ENCODE measurements at places on chromosomes 7 and 10.

DNA sequence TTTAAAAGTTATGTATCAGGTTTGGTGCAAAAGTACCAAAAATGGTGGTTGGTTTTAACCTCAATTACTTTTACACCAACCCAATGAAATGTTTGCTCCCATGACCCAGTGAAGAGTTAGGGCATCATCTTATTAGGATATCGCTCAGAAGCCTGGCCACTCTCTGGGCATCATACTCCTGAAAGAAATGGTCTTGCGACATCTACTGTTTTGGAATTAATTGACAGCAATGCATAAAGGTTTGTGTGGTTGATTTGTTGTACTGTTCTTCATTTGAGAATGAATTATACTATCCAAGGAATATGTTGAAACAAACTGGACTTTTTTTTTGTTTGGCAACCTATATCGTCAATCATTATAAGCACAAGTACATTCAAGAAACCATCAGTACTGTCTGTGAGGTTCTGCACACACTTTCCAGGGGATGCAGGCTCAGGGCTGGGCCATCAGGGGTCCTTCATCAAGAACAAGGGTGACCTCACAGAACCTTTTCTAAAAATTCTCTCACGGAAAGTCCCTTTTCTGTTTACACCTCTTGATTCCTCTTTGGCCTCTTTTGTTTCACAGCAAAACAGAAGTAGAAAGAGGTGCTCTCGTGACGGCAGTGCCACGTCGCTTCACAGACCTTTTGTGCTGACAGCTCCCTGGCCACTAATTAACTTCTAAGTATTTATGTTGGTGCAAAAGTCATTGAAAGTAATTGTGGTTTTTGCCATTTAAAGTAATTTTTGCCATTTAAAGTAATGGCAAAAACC lies 117.2 kb upstream of the KLF6 start:
- no peak for DNase-seq

DNA sequence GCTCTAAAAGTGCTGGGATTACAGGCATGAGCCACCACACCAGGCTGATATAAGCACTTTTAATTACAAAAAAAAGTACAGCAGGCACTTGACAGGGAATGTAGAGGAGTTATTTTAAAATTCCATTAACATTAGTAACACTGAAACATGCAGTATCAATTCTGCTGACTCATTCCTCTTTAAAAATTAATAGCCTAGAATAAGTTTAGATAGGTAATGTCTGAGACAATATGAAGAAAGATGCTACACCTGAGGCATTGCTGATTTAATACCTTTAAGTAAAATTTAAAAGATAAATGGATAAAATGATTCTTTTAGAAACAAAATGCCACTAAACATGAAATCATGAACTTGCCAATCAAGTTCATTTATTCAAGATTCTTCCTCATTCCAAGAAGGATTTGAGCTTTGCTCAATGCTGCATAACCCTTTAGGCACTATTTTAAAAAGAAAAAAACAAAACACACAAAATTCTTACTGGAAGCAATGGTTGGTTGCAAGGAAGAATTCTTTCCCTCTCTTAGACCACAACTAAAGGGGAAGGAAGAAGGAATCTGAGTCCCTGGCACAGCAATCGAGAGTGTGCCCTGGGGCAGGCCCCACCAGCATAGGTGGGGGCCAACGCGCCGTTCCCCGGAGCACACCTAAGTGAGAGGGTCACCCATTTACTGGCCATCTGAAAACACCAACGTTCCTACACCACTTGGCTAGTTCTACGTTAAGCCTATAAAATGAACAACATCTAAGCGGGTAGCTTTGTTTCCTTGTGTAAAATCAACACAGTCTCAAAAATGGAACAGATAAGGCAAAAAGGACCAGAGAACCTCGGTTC lies 26.6 kb downstream of the ESYT2 start:
- DNase-seq: no peak

GRCh38 chr10:17756557-17757217 lies 4.7 kb downstream of the TMEM236 start:
- DNase-seq: no peak

DNA sequence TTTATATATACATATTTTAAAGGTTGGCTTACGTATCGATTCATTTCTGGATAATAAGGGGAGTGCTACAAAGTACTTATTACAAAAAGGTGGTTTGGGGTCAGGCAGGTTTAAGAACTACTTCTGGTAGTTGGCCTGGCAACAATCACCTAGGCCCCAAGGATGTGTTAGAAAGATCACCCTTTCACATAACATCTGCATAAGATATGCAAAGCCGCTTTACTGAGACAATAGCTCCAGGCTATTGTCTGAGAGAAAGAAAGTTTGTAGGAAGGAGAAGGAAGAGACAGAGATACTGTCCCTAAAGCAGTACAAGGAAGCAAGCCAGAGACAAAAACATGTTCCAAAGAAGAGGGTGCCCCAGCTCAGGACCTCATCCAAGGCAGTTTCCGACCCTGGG lies 6.2 kb downstream of the PAXIP1 start:
- DNase-seq: no peak

GRCh38 chr7:55350281-55350680 lies 14.9 kb upstream of the LANCL2 start:
- no peak for DNase-seq

DNA sequence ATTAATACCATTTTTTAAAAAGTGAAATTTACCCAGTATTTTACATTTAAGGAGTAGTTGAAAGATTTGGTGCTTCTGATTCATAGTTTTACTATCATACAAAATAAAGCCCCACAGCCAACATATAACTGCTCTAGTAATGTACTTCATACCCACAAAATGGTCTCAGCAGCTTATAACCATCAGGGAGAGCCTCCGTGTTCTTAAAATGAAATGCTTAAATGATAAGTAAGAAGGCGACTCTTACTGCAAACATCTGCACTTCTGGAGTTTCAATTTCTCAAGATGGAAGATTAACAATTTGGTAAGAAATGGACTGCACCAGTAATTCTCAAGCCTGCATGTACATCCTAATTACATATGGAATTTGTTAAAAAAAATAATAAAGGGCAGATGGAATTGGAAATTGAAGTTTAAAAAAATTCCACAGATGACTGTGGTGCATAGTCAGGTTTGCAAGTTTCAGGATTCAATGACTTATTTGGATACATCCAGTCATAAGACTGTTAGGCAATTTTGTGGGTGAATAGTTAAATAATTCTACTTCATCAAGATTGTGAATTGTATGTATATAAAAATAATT lies 461.0 kb downstream of the KIF20B start:
- no peak for DNase-seq

DNA sequence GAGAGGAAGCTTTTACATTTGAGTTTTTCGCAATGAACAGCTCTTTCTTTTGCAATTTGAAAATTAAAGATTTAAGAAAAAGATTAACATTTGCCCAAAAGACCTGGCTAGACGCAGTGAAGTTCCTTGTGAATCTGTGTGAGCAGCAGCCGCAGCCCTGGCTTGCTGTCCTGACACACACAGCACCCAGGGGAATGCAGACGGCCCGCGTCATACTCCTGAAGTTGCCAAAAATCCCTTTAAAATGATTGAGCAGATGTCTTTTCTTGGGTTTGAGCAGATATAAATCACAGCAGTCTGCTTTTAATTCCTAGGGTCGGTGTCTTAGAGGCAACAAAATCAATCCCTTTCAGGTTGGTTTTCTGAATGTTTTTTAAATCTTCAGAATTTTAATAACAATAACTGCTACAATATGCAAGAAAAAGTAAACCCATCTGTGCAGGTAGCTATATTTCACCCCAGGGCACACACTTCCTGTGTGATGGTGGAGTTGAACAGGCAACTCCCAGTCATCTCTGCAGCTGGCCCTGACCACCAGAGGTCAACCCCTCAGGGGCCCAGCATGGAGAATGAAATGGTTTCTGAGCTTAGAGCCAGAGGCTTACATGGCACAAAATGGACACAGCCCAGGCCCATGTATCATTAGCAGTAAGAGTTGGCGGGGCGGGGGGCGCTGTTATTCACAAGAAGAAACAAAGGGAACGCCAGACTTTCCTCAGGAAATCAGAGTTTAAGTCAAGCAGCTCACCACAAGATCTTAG lies 32.2 kb upstream of the TRIL start:
- DNase-seq: peak; percentile 96

GRCh38 chr7:381211-382042 lies 91.5 kb downstream of the FOXL3 start:
- no peak for DNase-seq

GRCh38 chr10:4215963-4216575 lies 431.1 kb upstream of the KLF6 start:
- DNase-seq: no peak

DNA sequence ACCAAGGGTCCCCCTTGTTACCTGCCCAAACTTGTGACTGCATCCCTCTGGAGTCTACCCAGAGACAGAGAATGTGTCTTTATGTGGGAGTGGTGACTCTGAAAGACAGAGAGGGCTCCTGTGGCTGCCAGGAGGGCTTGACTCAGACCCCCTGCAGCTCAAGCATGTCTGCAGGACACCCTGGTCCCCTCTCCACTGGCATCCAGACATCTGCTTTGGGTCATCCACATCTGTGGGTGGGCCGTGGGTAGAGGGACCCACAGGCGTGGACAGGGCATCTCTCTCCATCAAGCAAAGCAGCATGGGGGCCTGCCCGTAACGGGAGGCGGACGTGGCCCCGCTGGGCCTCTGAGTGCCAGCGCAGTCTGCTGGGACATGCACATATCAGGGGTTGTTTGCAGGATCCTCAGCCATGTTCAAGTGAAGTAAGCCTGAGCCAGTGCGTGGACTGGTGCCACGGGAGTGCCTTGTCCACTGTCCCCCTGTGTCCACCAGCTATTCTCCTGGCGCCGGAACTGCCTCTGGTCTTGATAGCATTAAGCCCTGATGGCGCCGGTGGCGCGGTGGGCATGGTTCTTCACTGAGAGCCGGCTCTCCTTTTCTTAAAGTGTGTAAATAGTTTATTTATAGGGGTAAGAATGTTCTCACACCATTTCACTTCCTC lies 19.4 kb upstream of the SH2D4B start:
- DNase-seq: no peak

DNA sequence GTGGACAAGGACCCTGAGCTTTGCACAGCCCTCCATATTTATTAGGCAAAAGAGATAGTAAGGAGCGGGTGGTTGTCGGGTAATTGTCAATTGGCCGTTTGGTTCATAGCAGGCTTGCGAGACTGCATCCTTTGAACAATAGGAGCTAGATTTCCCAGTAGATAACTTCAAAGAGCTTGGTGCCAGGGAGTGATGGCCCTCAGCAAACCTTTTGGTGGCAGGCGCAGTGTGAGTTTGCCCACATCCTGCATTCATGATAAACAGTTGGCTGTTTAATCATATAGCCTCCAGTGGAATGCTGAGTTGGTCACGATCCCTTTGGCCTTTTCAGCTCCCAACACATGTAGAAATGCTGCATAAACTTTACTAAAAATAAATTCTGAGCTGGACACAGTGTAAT lies 156.9 kb downstream of the AKR1D1 start:
- DNase-seq: no peak

- peak; percentile 70 for DNase-seq
Observed at GRCh38 chr7:95434557-95435421, at the start of gene PON2. TSS of gene PON2 (minus strand) at chr7:95435028. CDS start at chr7:95434951, 77 bp downstream.

GRCh38 chr10:94088926-94089381 lies 95.2 kb downstream of the PLCE1 start:
- DNase-seq: no peak

DNA sequence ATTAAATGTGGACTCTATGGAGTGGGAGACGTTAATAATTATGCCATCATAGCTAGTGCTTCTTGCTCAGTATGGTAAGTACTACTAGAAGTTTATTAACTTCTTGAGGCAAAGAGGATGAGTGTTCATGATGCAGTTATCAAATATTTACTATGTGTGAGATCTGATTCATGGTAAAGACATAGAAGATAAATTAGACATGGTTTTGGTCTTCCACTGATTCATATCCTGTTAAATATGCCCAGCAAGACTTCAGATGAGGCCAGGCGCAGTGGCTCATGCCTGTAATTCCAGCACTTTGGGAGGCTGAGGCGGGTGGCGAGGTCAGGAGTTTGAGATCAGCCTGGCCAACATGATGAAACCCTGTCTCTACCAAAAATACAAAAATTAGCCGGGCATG lies 547.1 kb upstream of the ANKRD30A start:
- DNase-seq: no peak

Data from DMS 273 treated with DMSO at 0.1 percent for 48 hours (cell line).